Upper lobe of left lung (tissue), 6 donors: ENCODE measurements at places on chromosomes 6 and 20. TPM values are rescaled to one million over a fixed set of nuclear protein-coding genes. Genes with fewer than 3 reads are reported as not detected.

Gene PCSK2
- 75.3 TPM for total RNA-seq

Gene BPIFB4
- not detected for total RNA-seq

Gene CLVS2
- not detected for total RNA-seq

Gene ZSCAN9
- 5.4 TPM for total RNA-seq

DNA sequence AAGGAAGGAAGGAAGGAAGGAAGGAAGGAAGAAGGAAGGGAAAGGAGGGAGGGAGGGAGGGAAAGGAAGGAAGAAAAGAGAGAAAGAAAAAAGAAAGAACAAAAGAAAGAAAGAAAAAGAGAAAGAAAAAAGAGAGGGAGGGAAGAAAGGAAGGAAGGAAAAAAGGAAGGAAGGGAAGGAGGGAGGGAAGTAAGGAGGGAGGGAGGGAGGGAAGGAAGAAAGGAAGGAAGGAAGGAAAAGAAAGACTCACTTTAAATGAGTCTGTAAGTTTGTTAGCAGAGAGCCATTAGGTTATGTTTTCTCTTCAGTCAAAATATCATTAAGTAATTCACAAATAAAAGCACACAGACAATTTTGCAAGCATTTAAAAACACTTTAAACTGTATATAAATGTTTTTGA, 44.0 kb upstream of the SASH1 start:
- no peak overlapping the region for H3K4me3 ChIP-seq
- no peaks in the 10 kb centered on the region for H3K4me1 ChIP-seq
- no peak for DNase-seq
- no peak overlapping the region for H3K27ac ChIP-seq
- H3K36me3 ChIP-seq: no peaks in the 10 kb centered on the region

GRCh38 chr6:24356310-24356973, 1.4 kb downstream of the DCDC2 start:
- no peak overlapping the region for H3K27ac ChIP-seq
- no peak for DNase-seq
- no peaks in the 10 kb centered on the region for H3K27me3 ChIP-seq
- H3K4me1 ChIP-seq: peaks cover 14% of the 10 kb centered on the region
- H3K4me3 ChIP-seq: peak overlapping the region; percentile 45
- no peaks in the 10 kb centered on the region for H3K36me3 ChIP-seq

DNA sequence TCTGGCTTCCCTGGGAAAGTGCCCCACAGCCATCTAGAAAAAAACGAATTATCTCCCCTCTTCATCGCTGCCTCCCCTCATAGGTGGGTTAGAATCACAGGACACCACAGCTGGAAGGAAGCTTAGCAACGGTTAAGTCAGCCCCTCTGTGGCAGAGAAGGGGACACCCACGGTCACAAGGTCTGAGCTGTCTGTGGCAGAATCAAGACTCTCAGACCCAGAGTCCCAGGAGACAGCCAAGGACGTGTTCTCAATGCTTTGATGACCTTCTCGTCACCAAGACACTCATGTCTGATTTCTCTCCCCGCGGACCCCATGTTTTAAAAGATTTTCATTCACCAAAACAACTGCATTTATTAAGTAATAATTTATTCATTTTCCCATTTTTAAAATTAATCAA, 221.5 kb downstream of the NRN1 start:
- no peak overlapping the region for H3K27ac ChIP-seq
- H3K4me1 ChIP-seq: no peaks in the 10 kb centered on the region
- DNase-seq: no peak
- no peaks in the 10 kb centered on the region for H3K36me3 ChIP-seq
- H3K4me3 ChIP-seq: no peak overlapping the region

- DNase-seq: no peak
- H3K27me3 ChIP-seq: no peaks in the 10 kb centered on the region
- no peaks in the 10 kb centered on the region for H3K4me1 ChIP-seq
These were observed 221.5 kb upstream of the DEFB112 start for GRCh38 chr6:50271266-50271665.

GRCh38 chr6:119147101-119148053, 68.9 kb upstream of the FAM184A start:
- H3K27me3 ChIP-seq: no peaks in the 10 kb centered on the region
- peak overlapping the region; percentile 55 for H3K27ac ChIP-seq
- no peak overlapping the region for H3K4me3 ChIP-seq
- no peaks in the 10 kb centered on the region for H3K36me3 ChIP-seq
- H3K4me1 ChIP-seq: peaks cover 13% of the 10 kb centered on the region
- no peak for DNase-seq

DNA sequence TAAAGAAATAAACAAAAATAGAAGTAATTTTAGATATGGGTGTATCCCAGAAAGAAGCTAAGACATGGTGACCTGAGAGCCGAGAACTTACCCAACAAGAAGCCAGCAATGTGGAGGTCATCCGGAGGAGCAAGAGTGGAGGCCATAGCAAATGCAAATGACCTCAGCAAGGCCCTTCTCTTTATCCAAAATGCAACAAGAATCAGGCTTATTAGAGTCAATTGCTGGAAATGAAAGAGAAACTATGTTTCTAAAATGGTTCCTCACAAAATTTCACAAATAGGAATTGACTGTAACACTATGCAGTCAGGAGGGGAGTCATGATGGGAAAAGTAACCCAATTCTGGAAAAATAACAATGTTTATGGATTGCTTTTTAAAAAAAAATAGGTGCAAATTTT, 90.4 kb downstream of the TNFAIP3 start:
- no peaks in the 10 kb centered on the region for H3K36me3 ChIP-seq
- DNase-seq: no peak
- H3K4me1 ChIP-seq: peaks cover 3% of the 10 kb centered on the region
- H3K27me3 ChIP-seq: no peaks in the 10 kb centered on the region
- H3K27ac ChIP-seq: no peak overlapping the region
- H3K4me3 ChIP-seq: no peak overlapping the region

DNA sequence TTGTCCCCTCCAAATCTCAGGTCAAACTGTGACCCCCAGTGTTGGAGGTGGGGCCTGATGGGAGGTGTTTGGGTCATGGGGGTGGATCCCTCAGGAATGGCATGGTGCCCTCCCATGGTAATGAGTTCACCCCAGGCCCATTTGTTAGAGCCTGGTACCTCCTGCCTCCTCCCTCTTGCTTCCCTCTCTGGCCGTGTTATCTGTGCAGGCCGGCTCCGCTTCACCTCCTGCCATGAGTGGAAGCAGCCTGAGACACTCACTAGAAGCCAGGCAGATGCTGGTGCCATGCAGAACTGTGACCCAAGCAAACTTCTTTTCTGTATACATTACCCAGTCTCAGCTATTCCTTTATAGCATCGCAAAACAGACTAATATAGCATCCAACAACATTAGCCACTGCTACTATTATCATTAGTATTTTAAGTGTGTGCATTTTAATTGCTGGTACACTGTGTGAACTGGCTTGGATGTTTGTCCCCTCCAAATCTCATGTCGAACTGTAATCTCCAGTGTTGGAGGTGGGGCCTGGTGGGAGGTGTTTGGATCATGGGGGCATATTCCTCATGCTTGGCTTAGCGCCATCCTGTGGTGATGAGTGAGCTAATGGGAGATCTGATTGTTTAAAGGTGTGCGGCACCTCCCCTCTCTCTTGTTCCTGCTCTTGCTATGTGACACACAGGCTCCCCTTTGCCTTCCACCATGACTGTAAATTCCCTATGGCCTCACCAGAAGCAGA, 12.2 kb upstream of the OSER1 start:
- peaks cover 7% of the 10 kb centered on the region for H3K4me1 ChIP-seq
- H3K27me3 ChIP-seq: no peaks in the 10 kb centered on the region
- H3K27ac ChIP-seq: no peak overlapping the region
- no peak for DNase-seq

GRCh38 chr20:47020231-47020630, 125.6 kb downstream of the EYA2 start:
- H3K4me3 ChIP-seq: no peak overlapping the region
- no peak overlapping the region for H3K27ac ChIP-seq
- H3K27me3 ChIP-seq: no peaks in the 10 kb centered on the region
- DNase-seq: no peak

GRCh38 chr20:2330090-2330695, 34.4 kb downstream of the TGM3 start:
- no peak overlapping the region for H3K4me3 ChIP-seq
- no peaks in the 10 kb centered on the region for H3K4me1 ChIP-seq
- DNase-seq: no peak
- no peaks in the 10 kb centered on the region for H3K27me3 ChIP-seq
- H3K27ac ChIP-seq: no peak overlapping the region

DNA sequence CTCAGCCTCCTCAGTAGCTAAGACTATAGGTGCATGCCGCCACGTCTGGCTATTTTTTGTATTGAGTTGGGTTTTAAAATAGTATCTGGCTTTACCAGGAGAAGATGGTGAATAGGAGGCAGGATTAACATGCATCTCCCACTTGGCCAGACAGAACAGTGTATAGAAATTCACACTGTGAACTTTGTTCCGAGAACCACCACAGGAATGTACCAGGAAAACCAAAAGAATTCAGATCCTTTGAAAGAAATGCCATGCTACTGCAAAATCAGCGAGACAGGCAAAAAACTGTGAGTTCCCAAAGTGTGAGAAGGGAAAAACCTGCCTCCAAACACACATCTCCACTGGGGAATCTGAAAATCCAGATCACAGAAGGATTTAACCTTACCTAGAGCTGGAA, 327.6 kb downstream of the NKAIN2 start:
- H3K4me3 ChIP-seq: no peak overlapping the region
- no peak for DNase-seq
- H3K36me3 ChIP-seq: no peaks in the 10 kb centered on the region

DNA sequence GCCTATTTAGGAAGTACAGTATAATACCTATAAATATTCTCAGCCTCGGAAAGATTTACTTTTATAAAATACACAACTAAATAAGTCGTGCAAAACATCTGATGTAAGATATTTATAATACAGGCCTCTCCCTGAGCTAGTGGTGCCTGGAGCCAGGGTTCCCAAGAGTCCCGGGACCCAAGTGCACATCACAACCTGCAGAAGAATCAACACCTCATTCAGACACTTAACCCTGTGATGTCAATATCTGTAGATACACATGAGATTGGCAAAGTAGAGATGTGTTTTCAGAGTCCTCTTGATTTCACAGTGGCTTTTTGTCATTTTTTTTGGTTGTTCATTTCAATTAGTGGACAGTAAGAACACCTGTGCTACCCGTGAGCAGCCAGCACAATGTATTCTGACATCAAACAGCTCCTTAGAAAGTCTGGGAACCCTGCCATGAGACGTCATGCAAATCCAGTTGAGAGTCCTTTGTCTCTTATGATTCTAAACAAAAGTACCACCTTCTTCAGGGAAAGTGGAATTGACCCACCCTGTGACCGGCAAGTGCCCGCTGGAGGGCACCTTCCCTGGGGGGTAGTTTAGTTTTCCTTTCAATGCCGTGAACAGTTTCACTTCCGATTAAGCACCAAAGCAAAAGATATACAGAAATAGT, 101.6 kb downstream of the DACT2 start:
- no peaks in the 10 kb centered on the region for H3K36me3 ChIP-seq
- H3K27ac ChIP-seq: no peak overlapping the region

DNA sequence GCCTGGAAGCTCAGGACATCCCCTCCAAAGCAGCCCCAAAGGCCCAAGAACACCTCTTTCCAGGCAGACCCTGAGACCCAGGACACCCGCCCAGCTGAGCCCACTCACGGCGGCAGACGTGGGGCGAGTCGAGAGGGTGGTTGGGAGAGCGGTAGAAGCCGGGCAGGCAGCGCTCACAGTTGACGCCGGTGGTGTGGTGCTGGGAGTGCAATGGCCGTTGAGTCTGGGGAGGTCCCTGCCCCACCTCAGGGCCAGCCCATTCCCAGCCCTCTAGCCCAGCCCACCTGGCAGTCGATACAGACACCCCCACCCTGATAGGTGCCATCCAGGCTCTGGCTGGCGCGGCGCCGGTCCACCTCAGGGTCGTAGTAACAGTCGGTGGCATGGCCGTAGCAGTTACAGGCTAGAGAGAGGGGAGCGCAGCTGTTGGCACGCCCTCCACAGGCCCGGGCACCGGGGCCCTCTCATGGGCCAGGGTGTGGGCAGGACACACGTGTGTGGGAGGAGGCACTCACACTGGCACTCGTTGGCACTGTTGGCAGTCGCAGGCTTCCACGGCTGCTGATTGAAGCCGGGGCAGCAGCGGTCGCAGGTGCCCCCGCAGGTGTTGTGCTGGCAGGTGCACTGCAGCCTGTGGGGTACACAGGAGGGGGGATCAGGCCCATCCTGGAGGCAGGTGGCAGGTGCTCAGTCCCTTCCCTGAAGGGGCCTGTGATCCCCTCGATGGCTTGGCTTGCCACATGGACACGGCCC, 20.5 kb downstream of the LAMA5 start:
- no peak overlapping the region for H3K27ac ChIP-seq
- no peak overlapping the region for H3K4me3 ChIP-seq
- H3K27me3 ChIP-seq: no peaks in the 10 kb centered on the region
- peaks cover 6% of the 10 kb centered on the region for H3K36me3 ChIP-seq
- DNase-seq: no peak
